Stimulated activated CD8-positive, alpha-beta memory T cell treated with anti-CD3 and anti-CD28 coated beads, Interleukin-7, amount 100 ng/mL, for 1 hour (primary cell): ENCODE measurements at places on chromosomes 2 and 18.

- no peak for DNase-seq
These were observed 339.5 kb downstream of the GULP1 start for GRCh38 chr2:188631037-188631809.

DNA sequence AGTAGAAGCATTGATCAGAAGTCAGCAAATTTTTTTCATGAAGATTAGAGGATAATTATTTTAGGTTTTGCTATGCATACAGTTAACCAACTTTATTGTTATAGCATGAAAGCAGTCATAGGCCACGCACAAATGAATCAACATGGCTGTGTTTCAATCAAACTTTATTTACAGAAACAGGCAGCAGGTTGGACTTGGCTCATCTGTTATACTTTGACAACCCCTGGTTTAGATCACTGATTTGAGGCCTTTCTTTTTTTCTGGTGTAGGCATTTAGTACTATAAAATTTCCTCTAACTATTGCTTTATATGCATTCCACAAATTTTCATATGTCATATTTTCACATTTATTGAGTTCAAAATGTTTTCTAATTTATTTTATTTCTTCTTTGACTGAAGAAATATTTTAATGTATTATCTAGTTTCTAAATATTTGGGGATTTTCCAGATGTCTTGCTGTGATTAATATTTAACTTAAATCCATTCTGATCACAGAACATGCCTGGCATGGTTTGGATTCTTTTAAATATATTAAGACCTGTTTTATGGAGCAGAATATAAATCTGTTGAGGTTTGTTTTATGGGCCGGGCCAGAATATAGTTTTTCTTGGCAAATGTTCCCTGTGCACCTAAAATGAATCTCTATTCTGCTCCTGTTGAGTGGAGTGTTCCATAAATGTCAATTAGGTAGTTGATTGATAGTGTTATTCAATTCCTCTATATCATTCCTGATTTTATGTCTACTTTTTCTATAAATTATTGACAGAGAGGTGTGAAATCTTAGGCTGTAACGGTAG, 116.3 kb upstream of the KLHL29 start:
- DNase-seq, result no peak

DNA sequence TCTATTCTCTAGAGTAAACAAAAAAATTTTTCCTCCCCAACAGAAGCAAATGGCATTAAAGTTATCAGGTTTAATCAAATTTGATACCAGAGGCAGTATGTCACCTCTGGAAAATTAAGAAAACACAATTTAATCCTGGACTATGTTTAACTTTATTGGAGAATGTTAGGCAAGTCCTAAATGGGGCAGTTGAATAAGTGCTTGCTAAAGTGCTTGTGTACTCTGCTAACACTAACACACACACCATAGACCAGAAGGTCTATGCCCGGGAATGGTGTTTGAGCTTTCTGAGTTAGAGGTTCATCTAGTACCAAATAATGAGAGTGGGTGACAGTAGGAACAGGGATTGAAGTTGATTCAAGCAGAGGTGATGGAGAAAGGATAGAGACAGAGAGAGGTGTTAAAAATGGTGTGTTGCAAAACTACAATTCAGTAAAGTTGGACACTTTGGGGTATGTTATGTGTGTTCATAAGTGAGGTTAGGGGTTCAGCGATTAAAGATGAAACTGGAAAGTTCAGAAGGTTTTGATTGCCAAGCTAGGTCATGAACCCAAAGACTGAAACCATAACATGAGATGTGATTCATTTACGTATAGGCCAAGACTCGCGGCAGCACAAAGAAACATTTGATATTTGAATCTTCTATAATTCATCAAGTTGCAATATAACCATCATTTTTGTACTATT, 40.5 kb upstream of the PEX13 start:
- DNase-seq, result no peak

DNA sequence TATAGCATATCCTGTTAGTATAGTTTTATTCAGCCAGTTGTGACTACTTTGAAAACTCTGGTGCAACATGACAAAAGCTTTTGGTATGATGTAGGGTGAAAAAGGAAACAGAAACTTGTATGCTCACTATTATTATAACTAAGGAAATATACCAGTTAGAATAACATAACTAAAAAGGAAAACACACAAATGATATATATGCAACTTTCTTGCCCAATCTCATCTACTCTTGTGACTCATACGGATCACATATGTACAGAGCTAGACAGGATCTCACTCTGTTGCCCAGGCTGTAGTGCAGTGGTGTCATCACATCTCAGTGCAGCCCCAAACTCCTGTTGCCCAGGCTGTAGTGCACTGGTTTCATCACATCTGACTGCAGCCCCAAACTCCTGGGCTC, 12.4 kb upstream of the TLK1 start:
- no peak for DNase-seq

DNA sequence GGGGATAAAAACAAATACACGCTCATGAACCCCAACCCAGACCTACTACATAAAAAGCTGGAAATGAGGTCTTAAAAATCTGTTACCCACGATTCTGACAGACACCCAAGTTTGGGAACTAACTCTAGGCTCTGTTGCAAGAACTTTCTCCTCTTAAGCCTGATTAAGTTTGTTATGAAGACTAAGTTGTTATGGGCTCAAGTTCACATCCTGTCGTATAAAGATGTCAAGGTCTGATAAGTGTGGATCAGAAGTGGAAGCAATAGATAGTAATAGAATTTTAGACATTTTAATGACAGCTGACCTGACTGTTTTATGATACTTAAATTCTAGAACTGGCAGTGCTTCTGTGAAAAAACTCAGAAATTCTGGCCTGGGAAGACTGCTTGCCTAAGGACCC, 43.2 kb downstream of the LPIN2 start:
- no peak for DNase-seq
